ENCODE measurements at places on chromosomes 1 and 21.
A peak's percentile ranks its signal among the peaks of the same experiment; 100 is the strongest.

GRCh38 chr21:20020026-20020425 lies 978.2 kb upstream of the NCAM2 start:
- no peak for DNase-seq

- DNase-seq: no peak
These were observed 5.0 kb downstream of the SPATA46 start for GRCh38 chr1:162371611-162372010.

GRCh38 chr21:45538381-45539045 lies 3.7 kb downstream of the SLC19A1 start:
- DNase-seq: no peak

- no peak for DNase-seq
These were observed 4.1 kb downstream of the PIK3R3 start for GRCh38 chr1:46128344-46128743.

DNA sequence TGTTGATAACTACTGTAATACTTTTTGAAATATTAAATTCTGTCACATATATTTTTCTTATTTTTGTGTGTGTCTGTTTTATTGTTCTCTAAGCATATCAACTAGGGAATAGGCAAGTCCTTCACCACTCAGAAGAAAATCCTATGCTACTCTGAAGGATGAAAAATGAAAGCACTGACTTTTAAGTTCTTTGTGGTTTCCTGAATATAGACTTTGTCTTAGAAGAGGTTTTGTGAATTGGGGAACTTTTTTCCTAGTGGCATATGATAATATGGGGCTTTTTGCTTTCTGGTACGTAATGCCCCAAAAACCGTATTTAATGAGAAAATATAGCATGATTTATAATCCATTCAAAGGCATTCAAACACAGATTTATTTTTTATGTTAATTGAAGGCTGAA lies 136.0 kb downstream of the SNX7 start:
- no peak for DNase-seq

- DNase-seq: no peak
These were observed 184.8 kb upstream of the KIAA0040 start for GRCh38 chr1:175377394-175377793.

- DNase-seq: peak; percentile 72
These were observed 9.8 kb downstream of the SYTL1 start for GRCh38 chr1:27351541-27352107.

- no peak for DNase-seq
These were observed 789 bp upstream of the S100A14 start for GRCh38 chr1:153616917-153617311.

DNA sequence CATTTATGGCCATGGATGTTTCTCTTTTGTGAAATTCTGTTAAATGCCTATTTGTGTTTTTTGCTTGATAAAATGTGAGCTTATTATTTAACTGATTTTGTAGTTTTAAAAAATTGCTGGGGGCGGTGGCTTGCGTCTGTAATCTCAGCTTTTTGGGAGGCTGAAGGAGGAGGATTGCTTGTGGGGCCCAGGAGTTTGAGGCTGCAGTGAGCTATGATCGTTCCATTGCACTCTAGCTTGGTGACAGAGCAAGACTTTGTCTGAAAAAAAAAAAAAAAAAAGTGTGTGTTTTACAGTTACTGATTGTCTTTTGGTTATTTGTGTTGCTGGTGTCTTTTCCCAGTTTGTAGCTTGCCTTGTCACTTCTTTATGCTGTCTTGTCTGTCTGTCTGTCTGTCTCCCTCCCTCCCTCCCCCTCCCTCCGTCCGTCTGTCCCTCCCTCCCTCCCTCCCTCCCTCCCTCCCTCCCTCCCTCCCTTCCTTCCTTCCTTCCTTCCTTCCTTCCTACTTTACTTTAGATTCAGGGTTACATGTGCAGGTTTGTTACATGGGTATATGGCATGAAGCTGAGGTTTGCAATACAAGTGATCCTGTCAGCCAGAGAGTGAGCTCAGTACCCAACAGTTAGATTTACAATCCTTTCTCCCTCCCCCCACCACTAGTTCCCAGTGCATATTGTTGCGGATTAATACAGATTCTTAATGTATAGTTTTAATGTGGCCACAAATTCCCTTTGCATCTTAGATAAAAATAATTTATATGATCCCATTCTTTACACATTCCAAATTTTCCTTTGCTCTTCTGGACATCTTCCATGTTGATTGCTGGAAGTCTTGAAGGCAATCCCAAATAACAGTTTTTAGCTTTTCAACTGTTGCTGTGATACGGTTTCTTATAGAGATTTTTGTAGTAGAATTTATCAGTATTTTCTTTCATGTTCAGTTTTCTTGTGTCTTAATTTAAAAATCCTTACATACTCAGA lies 25.1 kb downstream of the PTBP2 start:
- no peak for DNase-seq

GRCh38 chr1:45687754-45688740 lies at the start of gene TMEM69:
TSS of gene TMEM69 (plus strand) at chr1:45688181. CDS start at chr1:45691069, 2,888 bp downstream.
- DNase-seq: peak; percentile 92

DNA sequence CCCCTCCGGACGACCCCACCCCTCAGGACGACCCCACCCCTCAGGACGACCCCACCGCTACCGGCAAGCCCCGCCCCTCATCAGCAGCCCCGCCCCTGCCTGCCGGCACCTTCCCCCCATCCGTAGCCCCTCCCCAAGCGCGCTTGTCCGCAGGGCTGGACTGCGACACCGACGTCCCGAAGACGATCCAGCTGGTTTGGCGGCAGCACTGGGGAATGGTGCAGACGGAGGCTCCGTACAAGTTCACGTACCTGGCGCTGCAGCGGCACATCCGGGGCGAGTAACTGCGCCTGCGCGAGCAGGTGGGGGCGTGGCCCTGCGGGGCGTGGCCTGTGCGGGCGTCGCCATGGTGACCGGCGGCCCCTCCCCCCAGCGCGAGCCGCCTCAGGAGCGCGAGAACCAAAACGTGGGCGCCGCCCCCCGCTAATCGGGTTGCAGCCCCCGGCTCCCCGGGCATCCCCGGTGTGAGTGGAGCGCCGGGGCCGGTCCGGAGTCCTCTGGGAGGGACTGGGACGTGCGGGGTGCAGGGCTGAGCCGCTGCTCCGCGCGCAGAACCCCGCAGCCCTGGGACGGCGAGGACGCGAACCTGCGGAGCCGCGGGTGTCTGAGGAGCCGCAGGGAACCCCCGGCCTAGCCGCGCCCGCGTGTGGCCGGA lies 4.9 kb downstream of the RNF223 start:
- DNase-seq: peak; percentile 90

- no peak for DNase-seq
These were observed 291.1 kb downstream of the PCP4 start for GRCh38 chr21:40158366-40158765.

GRCh38 chr1:156198831-156199349 lies 5.0 kb downstream of the SLC25A44 start:
- no peak for DNase-seq

GRCh38 chr1:50452700-50453099 lies 29.5 kb upstream of the DMRTA2 start:
- no peak for DNase-seq

- no peak for DNase-seq
These were observed 258.5 kb downstream of the BRINP2 start for GRCh38 chr1:177429234-177429633.
